Uterus (tissue), 4 donors: ENCODE measurements at places on chromosomes 12 and 14. TPM values are rescaled to one million over a fixed set of nuclear protein-coding genes. Genes with fewer than 3 reads are reported as not detected.
A peak's percentile ranks its signal among the peaks of the same experiment; 100 is the strongest.

CCDC196 gene
- not detected for total RNA-seq

P2RX4 gene
- total RNA-seq: 217 TPM

HOXC10 gene
- 12.4 TPM for total RNA-seq

ABCD2 gene
- total RNA-seq: 3.5 TPM

COX8C gene
- total RNA-seq: not detected

NPFF gene
- total RNA-seq: not detected

DNA sequence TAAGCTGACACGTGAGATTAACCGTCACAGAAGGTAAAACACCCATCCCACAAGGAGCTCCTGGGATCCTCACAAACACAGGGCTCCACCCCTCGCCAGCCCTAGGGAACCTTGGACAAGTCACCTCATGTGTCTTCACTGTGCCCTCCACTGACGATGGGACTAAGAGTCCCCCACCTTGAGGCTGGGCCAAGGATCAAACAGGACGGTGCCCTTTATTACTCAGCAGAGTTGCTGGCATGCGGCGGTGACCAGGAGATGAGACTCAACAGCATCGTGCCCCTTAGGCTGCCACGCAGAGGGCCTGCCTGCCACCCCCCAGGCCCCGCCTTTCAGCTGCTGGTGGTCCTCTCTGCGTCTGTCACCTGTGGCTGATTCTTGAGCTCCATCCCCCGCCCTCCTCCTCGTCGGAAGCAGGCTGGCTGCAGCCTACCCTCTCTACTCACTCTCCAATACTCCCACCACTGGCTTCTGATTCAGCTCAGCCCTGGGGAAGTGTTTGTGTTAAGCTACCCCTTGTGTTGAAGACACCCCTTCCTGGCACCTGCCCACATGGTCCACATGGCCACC is 105.2 kb downstream of the DICER1 start:
- H3K4me1 ChIP-seq: no peaks in the 10 kb centered on the region
- peak; percentile 6 for DNase-seq
- no peak overlapping the region for H3K27ac ChIP-seq
- no peaks in the 10 kb centered on the region for H3K27me3 ChIP-seq
- H3K4me3 ChIP-seq: no peak overlapping the region

- no peaks in the 10 kb centered on the region for H3K36me3 ChIP-seq
- no peaks in the 10 kb centered on the region for H3K4me1 ChIP-seq
- H3K27me3 ChIP-seq: peaks cover 11% of the 10 kb centered on the region
- no peak overlapping the region for H3K4me3 ChIP-seq
These were observed 6.8 kb downstream of the SIX6 start for GRCh38 chr14:60515511-60516289.

DNA sequence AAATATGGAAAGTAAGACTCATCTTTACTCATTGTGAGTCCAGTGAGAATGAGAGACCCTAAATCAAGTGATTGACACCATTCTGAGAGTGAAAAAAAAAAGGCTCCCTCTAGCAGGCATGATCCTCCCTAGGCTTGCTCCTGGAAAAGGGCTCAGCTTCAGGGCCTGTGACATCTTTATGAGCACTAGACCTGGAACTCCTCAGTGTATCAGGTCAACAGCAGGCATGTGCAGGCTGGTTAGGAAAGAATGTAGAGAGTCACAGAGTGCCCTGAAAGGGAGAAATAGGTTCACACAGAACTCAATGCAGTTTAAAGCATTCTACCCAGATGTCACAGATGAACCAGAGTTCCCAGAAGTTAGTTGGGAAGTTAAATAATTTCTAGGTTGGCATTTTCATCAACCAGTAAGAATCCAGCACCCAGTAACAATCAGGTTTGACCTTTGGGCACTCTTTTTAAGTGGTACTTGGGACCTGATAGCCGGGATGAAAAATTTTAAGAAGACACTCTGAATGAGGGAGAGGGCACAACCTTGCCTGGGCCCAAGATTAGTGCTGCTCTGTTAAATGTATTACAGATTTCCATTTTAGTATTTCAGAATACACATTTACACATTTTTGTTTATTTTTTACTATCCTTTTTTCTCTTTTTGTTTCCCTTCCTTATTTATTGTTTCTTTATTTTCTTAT is 828.8 kb downstream of the C12orf50 start:
- no peaks in the 10 kb centered on the region for H3K4me1 ChIP-seq
- no peak for DNase-seq
- H3K27ac ChIP-seq: no peak overlapping the region
- no peak overlapping the region for H3K4me3 ChIP-seq

DNA sequence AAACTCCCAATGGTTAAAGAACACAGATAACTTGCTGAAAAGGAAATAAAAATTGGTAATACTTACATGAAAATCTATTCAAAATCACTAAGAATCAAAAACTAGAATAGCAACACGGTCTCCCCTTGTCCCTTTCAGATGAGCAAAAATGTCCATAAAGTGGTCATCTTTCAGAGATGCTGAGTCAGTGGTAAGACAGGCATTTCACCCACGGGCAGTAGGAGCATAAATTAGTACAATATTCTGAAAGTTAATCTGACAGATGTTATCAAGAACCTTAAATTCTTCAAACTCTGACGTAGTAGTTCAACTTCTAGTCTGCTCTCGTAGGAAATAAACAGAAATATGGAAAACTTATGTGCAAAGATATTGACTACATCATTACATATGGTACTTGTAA is 33.1 kb upstream of the GNPNAT1 start:
- H3K36me3 ChIP-seq: no peaks in the 10 kb centered on the region
- no peak overlapping the region for H3K27ac ChIP-seq
- no peak for DNase-seq
- no peak overlapping the region for H3K4me3 ChIP-seq
- H3K27me3 ChIP-seq: no peaks in the 10 kb centered on the region

DNA sequence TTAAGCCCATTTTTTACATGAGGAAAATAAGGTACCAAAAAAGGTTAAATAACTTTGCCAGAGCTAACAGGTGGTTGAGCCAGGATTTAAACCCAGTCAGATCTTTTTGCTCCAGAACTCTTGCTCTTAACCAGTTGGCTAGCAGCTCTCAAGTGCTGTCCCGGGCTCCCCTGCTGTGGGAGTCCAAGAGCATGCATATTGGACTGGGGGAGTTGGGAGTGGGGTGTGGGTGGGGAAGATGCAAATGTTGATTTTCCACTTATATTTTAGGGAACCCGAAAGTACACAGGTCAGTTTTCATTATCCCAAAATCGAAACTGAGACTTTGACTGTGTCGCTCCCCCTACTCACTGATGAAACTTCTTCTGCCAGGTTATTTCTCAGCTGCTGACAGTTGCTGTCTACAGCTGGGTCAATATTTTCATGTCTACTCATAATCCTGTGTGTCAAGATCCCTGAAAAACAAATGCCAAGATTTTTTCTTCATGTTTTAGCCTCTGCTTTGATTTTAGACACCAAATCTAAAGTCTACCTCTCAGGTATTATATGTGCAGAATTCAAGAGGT is 172.3 kb upstream of the TMPO start:
- DNase-seq: no peak
- no peak overlapping the region for H3K4me3 ChIP-seq
- no peaks in the 10 kb centered on the region for H3K4me1 ChIP-seq
- no peak overlapping the region for H3K27ac ChIP-seq

DNA sequence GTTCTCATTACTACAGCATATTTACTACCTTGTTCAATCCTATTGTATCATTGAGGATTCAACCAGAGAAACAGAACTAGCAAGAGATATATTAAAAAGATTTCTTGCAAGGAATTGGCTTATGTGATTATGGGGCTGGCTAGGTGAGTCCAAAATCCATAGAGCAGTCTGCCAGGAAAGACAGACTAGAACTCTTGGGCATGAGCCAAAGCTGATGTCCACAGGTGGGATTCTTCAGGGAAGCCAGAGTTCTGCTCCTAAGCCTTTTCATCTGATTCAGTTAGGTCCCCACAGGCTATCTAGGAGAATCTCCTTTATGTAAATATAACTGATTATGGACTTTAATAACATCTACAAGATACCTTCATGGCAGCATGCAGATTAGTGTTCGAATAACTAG is 26.0 kb downstream of the PELI2 start:
- H3K27ac ChIP-seq: no peak overlapping the region
- H3K4me1 ChIP-seq: no peaks in the 10 kb centered on the region
- H3K4me3 ChIP-seq: no peak overlapping the region

DNA sequence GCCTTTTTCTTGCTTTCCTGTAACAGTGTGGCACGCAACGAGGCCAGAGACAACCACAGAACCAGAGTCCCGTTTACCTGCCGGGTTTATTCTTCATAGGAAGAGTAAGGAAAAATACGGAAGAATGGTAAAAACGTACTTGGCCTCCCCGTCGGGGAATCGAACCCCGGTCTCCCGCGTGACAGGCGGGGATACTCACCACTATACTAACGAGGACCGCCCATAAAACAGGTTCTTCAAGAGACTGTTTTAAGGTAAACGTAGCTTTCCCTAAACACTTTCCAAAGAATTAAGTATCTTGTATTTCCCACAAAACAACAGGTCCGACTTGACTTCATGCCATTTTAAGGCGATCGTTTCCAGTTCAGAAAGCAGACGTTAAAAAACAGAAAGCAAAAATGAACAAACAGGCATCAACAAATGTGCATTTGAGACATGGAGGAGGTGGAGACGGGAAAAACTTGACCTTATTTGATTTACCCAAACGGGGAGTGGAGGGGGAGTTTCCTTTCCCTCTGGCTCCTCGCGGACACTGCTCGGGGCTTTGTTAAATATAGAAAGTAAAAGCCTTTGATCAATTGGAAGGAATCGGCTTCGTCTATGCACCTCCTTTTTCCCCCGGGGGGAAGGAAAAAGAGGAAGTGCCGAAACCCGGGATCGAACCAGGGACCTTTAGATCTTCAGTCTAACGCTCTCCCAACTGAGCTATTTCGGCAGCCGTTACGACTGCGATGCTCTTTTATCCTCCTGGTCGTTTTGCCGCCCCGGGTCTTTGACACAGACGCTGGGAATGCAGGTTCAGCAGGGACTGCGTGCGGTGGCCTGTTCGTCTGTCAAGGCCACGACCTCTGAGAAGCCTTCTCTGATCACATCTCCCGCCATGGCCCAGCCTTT is 13.0 kb upstream of the UBC start:
- DNase-seq: peak; percentile 93
- H3K27ac ChIP-seq: peak overlapping the region; percentile 98
- H3K36me3 ChIP-seq: no peaks in the 10 kb centered on the region

GRCh38 chr14:31405106-31405505 is 15.2 kb downstream of the HEATR5A start:
- DNase-seq: no peak
- no peaks in the 10 kb centered on the region for H3K4me1 ChIP-seq
- H3K36me3 ChIP-seq: no peaks in the 10 kb centered on the region
- no peak overlapping the region for H3K27ac ChIP-seq
- H3K4me3 ChIP-seq: no peak overlapping the region
- H3K27me3 ChIP-seq: no peaks in the 10 kb centered on the region

DNA sequence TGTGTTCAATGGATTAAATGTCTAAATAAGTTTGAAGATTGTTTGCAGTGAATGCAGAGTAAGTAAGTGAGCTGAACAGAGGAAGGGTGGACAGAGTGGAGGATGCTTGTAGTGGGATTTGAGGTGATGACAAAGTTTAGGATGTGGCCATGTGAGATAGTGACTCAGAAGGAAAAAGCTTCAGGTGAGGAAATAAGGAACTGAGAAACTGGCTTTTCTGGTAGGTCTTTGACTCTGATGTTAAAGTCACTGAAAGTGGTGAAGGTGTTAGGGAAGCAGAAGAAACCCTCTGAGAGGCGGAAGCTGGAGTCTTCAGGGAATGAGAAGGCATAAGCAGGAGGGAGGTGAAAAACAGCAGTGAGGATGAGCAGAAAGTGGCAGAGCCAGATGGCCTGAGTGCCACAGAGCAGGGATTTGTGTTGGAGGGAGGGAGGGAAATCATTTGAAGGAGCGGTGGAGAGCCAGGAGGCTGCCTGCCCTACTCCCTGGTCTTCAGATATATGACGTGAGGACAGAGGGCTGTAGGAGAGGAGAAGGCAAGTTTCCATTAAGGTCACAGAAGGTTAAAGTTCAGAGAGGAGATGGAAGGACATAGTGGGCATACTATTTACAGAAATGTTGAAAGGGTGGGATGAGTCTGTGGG is 24.8 kb downstream of the RGS6 start:
- no peak overlapping the region for H3K27ac ChIP-seq
- no peak overlapping the region for H3K4me3 ChIP-seq
- H3K4me1 ChIP-seq: no peaks in the 10 kb centered on the region
- no peaks in the 10 kb centered on the region for H3K36me3 ChIP-seq

GRCh38 chr14:101028971-101029667 is 125.6 kb upstream of the RTL1 start:
- DNase-seq: no peak
- no peaks in the 10 kb centered on the region for H3K4me1 ChIP-seq
- no peaks in the 10 kb centered on the region for H3K36me3 ChIP-seq
- no peak overlapping the region for H3K4me3 ChIP-seq
- no peaks in the 10 kb centered on the region for H3K27me3 ChIP-seq

DNA sequence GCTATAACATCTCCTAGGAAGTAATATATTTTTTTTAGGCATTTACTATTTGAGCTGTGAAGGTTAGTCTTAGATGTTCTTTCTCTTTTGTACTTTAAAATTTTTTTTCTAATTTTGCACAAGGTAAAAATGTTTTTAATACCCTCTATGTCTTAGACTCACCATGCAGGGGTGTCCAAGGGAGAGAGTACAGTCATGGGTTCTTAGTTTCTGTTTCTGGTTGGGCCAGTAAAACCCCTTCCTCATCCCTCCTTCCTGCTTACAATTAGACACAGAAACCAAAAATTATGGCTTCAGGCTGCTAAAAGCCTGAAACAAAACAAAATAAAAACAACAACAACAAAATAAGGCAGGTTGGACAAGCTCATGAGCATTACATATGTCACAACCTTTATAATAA is 193.0 kb downstream of the SYT1 start:
- no peak overlapping the region for H3K4me3 ChIP-seq
- H3K4me1 ChIP-seq: no peaks in the 10 kb centered on the region
- H3K27me3 ChIP-seq: no peaks in the 10 kb centered on the region
- DNase-seq: no peak
- no peak overlapping the region for H3K27ac ChIP-seq
- no peaks in the 10 kb centered on the region for H3K36me3 ChIP-seq

DNA sequence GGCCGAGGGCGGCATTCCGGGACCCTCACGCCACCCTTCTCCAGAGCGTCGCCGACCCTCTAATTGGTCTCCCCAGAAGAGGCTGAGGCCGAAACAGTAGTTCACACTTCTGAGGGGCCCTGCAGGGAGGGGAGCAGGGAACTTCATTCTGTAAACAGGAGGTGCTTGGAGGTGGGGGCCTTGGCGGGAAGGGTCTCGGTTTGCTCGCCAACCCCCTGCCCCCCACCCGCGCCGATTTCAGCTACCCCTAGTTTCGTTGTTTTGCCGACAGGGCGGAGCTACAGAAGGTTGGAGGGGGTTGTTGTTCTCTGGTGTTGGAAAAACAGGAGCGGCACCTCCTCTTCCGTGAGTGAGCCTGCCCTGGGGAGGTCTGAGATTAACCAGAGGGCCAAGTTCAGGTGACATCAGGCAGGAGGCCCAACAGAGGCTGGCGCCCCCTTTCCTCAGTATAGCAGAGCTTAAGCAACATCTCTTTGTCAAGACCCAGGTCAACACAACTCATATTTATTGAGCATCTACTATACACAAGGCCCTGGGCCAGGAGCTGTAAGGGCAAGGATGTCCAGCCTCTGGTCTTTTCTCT is 682 bp downstream of the ERBB3 start:
- H3K36me3 ChIP-seq: no peaks in the 10 kb centered on the region
- no peak overlapping the region for H3K27ac ChIP-seq
- no peaks in the 10 kb centered on the region for H3K4me1 ChIP-seq
- H3K27me3 ChIP-seq: no peaks in the 10 kb centered on the region
- peak overlapping the region; percentile 45 for H3K4me3 ChIP-seq
